Colonic mucosa (tissue), 4 donors: ENCODE measurements at places on chromosomes 11 and 22. TPM values are rescaled to one million over a fixed set of nuclear protein-coding genes. Genes with fewer than 3 reads are reported as not detected.

Gene STK33
- total RNA-seq, result 4.1 TPM

Gene GAS2
- 1.6 TPM for total RNA-seq

Gene MFNG
- 10.7 TPM for total RNA-seq

- DNase-seq, result no peak
Observed at GRCh38 chr11:107427569-107428180, 29.9 kb downstream of the CWF19L2 start.

GRCh38 chr11:15074206-15075161 is 1.1 kb downstream of the CALCB start:
- DNase-seq, result peak; percentile 91

GRCh38 chr11:834371-835316 is 1.9 kb downstream of the CD151 start:
- DNase-seq, result peak; percentile 85

- DNase-seq, result no peak
Observed at GRCh38 chr11:61635304-61635703, 44.9 kb upstream of the DAGLA start.

DNA sequence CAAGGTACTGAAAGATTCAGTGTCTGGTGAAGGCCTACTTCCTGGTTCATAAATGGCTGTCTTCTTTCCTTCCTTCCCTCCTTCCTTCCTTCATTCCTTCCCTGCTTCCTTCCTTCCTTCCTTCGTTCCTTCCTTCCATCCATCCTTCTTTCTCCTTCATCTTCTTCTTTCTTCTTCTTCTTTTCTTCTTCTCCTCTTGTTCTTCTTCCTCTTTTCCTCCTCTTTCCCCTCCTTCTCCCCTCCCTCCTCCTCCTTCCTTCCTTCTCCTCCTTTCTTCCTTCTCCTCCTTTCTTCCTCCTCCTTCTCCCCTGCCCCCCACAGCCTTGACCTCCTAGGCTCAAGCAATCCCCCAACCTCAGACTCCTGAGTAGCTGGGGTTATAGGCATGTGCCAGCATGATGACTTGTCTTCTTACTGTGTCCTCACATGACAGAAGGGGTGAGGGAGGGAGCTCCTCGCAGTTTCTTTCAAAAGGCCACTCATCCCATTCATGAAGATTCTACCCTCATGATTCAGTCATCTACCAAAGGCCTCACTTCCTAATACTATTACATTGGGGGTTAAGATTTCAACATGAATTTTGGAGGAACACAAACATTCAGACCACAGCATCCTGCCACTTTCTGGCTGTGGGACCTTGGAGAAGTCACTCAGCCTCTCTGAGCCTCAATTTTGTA is 22.6 kb upstream of the CCDC134 start:
- DNase-seq, result no peak

DNA sequence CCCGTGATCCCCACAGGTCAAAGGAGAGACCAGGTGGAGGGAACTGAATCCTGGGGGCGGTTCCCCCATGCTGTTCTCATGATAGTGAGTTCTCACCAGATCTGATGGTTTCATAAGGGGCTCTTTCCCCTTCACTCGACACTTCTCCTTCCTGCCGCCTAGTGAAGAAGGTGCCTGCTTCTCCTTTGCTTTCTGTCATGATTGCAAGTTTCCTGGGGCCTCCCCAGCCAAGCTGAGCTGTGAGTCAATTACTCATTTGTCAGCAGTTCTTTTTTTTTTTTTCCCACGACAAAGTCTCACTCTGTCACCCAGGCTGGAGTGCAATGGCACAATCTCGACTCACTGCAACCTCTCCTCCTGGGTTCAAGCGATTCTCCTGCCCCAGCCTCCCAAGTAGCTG is 1530.4 kb downstream of the BRD1 start:
- no peak for DNase-seq

DNA sequence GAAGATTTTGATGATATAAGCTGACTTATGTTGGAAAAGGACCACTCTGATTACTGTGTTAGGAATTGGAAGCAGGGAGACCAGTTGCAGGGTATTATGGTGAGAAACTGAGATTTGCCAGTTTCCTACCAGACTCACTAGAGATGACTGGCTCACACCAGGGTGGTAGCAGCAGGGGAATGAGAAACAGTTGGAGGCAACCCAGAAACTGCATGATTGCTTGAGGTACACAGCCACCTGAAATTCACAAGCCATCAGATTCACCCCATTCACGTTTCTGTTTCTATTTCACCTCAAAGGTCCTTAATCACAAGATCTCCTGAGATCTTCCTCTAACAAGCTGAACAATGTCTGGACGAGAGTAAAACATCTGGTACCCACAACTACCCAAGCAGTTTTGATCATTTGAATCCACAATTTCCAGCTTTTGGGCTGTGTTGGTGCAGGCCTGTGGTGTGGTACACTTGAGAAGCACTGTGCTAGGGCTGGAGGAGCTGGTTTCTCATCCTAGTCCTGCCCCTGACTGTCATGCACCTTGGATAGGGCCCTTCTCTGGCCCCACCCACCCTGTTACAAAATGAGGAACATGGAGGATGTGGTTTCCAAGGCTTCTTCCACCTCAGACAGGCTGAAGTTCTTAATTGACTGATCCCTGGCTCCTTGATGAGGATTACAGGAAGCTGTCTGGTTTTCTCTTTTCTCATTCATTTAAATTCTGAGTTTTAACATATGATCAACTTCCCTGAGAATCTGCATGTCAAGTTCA is 233.4 kb downstream of the INSC start:
- no peak for DNase-seq

DNA sequence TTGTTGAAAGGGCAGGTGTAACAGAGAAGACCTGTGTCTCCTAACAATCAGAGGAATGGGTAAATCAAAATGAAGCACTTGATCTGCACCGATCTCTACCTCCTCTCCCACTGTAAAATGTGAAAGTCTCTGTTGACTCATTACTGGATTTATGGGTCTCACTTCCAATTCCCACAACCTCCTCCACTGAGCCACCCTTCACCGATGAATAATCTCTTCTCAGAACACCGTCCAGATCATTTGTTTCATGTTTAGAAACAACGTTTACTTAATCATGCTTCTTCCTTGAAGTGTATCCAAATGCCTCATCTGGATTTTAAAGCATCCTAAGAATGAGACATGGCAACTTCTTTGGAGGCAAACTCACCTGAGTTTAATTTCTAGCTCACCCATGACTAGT is 643.6 kb downstream of the ETS1 start:
- DNase-seq, result no peak

GRCh38 chr11:45651841-45652749 is 13.3 kb downstream of the CHST1 start:
- DNase-seq, result peak; percentile 9

DNA sequence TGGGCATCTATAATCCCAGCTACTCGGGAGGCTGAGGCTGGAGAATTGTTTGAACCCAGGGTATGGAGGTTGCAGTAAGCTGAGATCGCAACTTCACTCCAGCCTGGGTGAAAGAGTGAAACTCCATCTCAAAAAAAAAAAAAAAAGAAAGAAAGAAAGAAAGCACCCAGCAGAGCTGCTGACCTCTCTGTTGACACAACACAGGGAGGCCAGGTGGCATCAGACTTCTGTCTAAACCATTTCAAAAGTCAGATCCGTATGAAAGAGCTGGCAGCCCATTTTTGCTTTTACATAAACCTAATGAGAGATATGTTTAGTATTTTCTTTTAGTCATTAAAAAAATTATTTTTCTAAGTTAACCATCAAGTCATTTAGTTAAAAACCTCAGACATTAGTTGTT is 64.4 kb upstream of the RRM1 start:
- no peak for DNase-seq

DNA sequence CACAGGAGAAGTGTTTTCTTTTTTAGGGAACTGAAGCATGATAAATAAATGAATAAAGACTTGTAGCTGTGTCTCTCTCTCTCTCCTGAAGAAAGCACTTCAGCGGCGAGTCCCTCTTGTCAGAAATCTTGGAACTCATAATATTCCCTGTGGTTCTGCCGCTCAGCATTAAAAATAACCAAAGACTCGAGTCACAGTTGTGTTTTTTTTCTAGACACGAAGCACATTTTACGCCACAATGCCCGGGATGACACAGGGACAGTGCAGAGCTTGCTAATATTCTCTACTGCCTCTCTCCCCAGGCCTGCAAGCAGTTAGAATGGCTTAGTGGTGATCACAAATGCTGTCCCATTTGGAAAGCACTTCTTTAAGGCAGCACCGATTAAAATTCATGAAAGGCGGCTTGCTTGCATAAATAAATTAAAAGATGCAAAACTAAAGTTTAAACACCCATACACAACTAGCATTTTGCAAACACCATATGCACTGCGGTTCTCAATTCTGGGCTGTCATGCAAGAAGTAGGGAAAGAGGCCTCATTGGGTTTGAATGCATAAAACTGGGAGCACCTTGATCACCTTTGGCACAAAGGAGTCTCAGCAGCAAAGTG is 597.4 kb downstream of the SOX6 start:
- no peak for DNase-seq

DNA sequence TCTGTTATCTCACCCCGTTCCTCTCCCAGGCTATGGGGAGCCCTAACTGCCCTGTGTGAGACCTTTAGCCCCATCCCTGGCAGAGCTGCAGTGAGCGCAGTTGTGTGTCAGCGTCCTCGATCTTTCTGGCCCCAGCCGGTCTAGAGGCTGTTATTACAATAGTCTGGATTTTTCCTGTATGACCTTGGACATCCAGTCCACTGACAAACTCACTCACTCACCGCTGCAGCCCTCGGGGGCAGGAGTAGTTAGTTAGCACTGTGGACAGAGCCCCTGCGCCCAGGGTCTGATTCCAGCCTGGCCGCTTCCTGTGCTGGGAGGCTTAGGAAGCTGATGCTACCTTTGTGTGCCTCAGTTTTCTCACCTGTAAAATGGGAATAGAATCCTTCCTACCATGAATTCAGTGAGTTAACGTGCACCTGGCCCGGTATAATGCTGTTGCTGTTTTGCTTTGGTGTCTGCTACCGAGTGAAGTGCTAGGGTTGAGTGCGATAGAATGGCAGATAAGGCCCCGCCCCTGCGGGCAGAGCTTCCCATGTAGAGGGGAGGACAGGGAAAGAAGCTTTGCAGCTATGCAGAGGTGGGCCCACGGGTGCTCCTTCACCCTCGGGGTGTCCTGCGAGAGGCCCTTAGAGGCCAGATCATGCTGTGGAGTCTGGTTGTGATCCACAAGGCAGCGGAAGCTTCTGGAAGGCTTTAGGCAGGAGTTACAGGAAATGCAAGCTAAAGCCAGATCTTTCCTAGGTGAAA is 3.0 kb downstream of the LRP5 start:
- peak; percentile 82 for DNase-seq

GRCh38 chr11:95404370-95404769 is 173.4 kb upstream of the SESN3 start:
- no peak for DNase-seq

DNA sequence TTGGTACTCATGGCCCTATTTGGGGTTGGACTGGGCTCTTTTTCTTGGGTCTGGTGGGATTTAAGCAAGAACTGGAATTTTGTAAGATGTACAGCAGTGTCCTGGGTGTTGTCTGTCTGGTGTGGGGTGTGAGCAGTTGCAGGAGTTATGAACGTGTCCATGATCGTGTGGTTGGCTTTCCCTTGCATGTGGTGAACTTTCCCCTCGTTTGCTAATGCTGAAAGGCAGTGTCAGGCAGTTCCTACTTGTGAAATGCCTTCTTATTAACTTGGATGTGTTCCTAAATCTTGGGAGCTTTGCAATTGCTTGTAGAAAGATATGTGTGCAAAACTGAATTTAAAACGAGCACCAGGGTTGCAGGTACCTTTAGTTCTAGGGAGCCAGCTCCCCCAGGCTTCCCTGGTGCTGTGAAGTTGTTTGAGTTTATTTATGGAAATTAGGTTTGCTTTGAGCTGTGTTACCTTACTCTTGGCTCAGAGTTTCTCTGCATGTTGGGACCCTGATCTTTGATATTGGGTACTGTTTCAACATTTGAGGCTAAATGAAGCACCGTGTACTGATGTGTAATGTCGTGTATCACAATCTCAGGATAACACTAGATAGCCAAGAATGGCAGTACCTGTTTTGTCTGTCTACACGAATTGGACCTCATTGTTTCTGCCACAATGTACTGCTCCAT is 35.8 kb upstream of the HSD17B12 start:
- no peak for DNase-seq

DNA sequence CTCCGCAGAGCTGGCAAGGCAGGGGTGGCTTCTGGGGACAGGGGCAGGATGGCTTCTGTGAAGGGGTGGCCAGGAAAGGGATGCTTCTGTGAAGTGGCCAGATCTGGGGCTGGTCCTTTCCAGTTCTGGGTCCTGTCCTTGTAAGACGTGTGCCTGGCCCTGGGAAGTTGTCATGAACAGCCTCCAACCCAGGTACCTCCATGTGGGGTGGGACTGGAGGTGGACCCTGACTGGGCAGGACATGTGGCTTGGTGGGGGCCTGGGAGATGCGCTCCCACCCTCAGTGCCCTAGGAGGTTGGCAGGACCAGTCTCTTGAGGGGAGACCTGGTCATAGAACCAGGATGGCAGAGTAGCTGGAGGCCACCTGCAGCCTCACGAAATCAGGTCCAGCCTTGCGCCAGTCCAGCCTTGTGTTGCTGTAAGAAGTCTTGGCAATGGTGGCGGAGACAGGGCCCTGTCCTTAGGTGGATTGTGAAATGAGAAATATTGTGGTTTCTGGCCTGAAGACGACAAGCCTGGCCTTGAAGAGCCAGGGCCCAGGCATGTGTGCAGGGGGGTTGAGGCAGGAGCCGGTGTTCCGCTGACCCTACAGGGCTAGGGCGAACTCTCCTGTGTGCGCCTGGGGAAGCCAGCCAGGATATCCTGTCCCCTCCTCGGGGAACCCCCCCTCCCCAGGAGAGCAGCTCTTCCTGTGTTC is 2.6 kb downstream of the KCNQ1 start:
- no peak for DNase-seq
